Colonic mucosa (tissue), 4 donors: ENCODE measurements at places on chromosomes 4 and X. TPM values are rescaled to one million over a fixed set of nuclear protein-coding genes. Genes with fewer than 3 reads are reported as not detected.

PDLIM3 gene
- total RNA-seq, result 34.9 TPM

AWAT2 gene
- total RNA-seq, result not detected

DNA sequence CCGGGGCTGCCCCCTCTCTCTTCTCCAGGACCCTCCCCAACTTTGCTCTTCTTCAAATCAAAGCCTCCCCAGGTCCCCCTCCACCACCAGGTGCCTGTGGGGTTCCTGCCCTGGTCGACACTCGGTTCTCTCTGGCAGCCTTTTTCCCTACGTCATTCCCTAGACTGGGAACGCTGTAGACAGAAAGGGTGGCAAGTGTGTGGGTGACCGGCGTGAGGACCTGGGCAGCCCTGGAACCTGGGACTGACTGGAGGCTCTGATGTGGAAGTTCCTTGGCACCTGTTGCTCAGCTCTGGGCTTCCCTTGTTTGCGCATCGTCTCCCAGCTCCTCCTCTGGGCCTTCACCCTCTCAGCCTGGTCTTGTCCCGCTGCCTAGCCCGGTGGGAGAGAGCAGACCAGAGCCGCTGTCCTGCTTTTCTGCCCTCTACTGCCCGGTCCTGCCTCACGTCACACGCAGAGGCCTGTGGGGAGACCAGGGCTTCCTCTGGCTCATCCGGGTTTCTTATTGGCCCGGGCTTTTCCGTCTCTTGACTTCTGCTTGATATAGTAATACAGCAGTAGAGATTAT, 1.3 kb downstream of the TACC3 start:
- no peak for DNase-seq
- H3K4me3 ChIP-seq, result peak overlapping the region; percentile 87
- H3K27me3 ChIP-seq, result no peaks in the 10 kb centered on the region
- H3K4me1 ChIP-seq, result peaks cover 20% of the 10 kb centered on the region
- H3K36me3 ChIP-seq, result no peaks in the 10 kb centered on the region

GRCh38 chr4:6869944-6870343, 39.7 kb upstream of the TBC1D14 start:
- H3K36me3 ChIP-seq, result peaks cover 9% of the 10 kb centered on the region
- no peaks in the 10 kb centered on the region for H3K27me3 ChIP-seq
- no peaks in the 10 kb centered on the region for H3K4me1 ChIP-seq

C4orf51 gene
- not detected for total RNA-seq
